ENCODE measurements at places on chromosomes 2 and 18.

- DNase-seq, result no peak
Measured at GRCh38 chr2:240816584-240817495, 3.2 kb downstream of the KIF1A start.

GRCh38 chr2:44759823-44760222 is 181.7 kb upstream of the SIX3 start:
- DNase-seq, result peak; percentile 39

- no peak for DNase-seq
Measured at GRCh38 chr18:56721031-56721430, 69.9 kb downstream of the WDR7 start.

- no peak for DNase-seq
Measured at GRCh38 chr2:120415728-120416509, 70.0 kb downstream of the INHBB start.

- DNase-seq, result peak; percentile 93
Measured at GRCh38 chr2:128563348-128563687, 244.7 kb upstream of the HS6ST1 start.

GRCh38 chr2:179793238-179793637 is 68.2 kb downstream of the ZNF385B start:
- no peak for DNase-seq

GRCh38 chr2:26251893-26252292 is 7.2 kb downstream of the HADHB start:
- no peak for DNase-seq

GRCh38 chr2:149099298-149099697 is 60.8 kb downstream of the LYPD6B start:
- DNase-seq, result no peak

DNA sequence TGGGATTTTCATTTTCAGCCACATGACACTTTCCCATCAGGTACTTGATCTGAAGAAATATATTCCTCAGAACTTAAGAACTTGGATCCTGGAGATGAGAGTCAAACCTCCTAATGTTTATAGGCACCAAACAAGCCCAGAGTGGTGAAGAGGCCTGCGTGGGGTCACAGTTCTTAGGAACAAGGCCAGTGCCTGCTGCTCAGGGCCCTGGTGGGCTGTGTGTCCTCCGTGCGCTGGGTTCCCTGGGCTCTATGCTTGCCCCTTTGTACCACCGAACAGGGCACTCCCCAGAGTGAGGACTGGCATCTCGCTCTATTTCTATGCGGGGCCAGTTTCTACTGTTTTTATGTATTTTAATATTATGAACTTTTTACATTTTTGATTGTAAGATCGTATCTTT is 76.0 kb upstream of the RBM44 start:
- DNase-seq, result no peak

GRCh38 chr2:60260639-60261296 is 292.7 kb downstream of the BCL11A start:
- DNase-seq, result peak; percentile 64

GRCh38 chr2:62042944-62043343 is 137.5 kb downstream of the COMMD1 start:
- no peak for DNase-seq

DNA sequence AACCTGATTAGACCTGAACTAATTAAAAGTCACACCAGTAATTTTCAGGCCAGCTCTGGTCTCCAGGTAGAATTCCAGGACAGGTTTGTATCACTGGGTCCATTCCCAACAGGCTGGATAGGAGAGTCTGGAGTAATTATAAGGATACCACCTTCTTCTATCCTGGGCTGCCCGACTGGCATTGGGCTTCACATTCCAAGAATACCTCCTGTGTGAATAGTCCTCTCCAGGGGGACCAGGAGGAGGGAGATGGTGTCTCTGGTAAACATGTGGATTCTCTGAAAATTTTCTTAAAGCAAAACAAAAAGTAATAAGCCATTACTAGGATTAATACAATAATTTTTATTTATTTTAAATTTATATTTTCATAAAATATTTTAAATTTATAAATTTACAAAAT is 17.3 kb downstream of the DUSP11 start:
- DNase-seq, result no peak

GRCh38 chr2:143771939-143772338 is 642.7 kb downstream of the ARHGAP15 start:
- no peak for DNase-seq

DNA sequence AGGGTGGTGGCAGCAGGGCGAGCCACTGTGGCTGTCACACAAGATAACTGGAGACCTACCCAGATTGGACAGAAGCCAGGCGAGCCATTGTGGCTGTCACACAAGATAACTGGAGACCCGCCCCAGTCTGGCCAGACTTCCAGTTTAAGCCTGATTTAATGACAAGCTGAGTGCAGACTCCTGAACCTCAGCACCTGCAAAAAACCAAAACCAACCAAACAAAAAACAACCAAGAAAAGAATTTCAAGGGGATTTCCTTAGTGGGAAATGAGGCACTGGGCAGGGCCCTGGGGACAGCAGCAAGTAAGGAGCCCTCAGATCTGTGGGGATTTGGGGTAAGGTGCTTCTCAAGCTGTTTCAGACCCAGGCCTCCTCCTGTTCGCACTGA is 95.2 kb upstream of the BOD1L2 start:
- DNase-seq, result no peak

DNA sequence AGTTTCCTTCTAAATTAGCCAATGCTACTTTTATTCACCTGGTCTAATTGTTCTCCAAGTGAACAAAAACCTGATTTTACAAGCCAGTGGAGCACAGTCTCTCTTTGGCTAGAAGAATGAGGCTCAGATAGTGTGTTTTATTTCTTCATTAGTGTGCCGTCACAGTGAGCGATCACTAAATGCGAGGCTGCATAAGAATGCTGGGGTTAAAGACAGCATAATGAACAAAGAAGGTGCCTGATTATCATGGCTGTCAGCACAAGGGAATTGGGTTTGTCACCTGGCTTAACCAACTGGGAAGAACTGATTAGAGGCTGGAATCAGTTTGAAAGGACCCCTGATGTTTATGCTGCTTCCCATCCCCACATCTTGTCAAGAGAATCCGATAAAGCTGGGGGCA is 76.4 kb downstream of the EPHA4 start:
- no peak for DNase-seq

GRCh38 chr2:196370381-196370780 is 199.0 kb upstream of the STK17B start:
- no peak for DNase-seq

GRCh38 chr2:26978061-26978596 is 7.7 kb downstream of the MAPRE3 start:
- DNase-seq, result no peak
